CD4-positive, alpha-beta T cell treated with Interferon alpha-2 for 1 hour (primary cell): ENCODE measurements at places on chromosomes 4 and X.

- no peak for DNase-seq
Observed at GRCh38 chr4:112818594-112818965, 181.6 kb downstream of the LARP7 start.

DNA sequence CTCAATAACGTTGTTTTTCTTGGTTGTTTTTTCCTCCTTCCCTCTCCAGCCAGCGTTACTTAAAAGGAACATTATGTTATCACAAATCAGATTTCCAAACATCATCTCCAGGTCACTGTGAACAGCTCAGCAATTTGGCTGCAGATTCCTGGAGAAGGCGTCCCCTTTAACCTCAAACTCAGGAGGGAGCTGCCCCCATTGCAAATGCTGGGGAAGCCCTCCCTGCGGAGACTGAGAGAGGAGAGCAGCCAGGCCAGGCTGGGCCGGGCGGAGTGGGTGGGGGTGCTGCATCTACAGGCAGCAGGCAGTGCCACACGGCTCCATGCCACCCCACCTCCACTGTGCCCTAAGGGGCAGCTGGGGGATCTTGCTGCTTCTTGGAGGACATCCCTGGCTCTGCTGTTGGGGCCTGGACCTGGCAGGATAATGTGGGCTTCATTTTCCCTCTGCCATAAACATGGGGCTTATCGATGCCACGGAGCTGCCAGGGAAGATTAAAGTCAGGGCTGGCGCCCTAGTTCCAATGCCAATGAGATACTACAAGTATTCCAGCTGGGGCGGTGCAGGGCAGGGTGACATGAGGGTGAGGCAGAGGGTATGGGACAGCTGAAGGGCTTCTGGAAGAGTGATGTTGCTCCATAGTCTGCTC lies 148.8 kb downstream of the PJA1 start:
- no peak for DNase-seq

DNA sequence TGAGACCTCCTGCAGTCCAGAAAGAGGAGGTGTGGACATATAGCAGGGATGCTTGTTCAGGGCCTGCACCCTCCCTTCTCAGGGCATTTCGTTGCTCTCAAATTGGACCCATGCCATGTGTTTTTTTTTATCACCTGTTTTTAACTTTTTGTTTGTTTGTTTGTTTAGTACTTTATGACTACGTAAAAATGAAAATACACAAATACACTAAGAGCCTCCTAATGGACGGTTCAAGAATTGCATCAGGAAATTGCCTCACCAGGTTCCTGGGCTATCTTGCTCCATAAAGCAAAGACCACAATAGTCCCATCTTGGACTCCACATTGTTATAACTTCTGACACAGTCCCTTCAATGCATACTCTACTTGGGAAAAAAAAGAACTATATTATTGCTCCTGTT lies 1685.9 kb upstream of the TENM3 start:
- no peak for DNase-seq

DNA sequence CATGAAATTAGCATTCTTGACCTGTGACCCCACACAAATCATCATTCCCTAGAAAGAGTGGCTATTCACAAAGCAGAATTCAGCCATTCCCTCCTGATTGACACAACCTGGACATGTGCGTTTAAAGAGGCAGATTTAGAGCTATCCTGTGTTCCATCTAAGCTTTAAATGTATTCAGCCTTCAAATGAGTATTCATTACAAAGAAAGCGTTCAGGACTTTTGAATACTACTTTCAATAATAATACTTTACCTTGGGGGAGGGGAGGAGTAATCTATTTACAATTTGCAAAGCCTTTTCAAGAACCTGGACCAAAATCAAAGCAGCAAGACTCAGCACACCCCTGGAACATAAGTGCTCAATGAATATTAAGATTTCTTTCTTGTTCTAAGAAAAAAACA lies 22.5 kb upstream of the GPC4 start:
- DNase-seq: no peak

DNA sequence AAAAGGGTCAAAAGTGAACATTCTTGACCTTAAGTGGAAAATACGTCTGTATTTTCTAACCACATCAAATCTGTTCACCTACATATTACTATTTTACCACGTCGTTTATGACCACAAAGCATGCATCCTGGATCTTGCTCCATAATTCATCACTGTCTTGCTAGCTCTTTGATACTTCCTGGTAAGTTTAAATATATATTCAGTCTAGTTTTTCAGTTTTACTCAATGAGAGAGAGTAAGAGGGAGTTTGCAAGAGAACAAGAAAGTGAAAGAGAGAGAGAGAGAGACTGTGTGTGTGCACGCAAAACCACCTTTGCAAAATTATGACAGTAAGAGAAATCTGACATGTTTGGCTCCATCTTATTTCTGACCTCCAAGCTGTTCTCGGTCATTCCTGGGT lies 173.7 kb upstream of the GALNTL6 start:
- no peak for DNase-seq

GRCh38 chrX:38220024-38220414 lies 652 bp downstream of the SRPX start:
- no peak for DNase-seq

DNA sequence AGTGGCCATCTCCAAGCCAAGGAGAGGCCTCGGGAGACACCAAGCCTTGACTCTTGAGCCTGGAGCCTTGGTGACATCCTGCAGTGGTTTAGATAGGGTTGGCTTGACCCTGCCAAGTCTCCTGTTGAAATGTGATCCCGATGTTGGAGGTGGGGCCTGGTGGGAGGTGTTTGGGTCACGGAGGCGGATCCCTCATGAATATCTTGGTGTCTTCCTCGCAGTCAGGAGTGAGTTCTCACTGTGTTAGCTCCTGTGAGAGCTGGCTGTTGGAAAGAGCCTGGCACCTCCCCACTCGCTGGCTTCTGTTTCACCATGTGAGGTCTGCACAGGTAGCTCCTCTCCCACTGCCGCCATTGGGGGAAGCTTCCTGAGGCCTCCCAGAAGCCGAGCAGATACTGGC lies 38.8 kb downstream of the ADRA2C start:
- DNase-seq: no peak

DNA sequence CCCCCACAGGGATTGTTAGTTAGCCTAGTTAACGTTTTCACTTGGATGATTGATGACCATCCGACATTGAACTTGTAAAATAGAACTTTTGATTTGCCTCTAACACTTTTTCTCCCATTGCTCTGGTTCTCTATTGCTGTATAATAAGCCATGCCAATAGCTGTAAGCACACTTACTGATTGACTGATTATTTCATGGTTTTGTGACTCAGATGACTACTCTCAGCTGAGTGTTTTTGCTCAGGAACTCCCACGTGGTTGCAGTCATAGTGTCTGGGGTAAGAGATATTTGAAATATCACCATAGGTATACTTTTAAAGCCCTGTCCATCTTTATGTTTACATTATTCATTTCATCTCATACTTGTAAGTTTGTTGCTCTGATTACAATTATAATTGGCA lies 1285.5 kb downstream of the STIM2 start:
- no peak for DNase-seq

DNA sequence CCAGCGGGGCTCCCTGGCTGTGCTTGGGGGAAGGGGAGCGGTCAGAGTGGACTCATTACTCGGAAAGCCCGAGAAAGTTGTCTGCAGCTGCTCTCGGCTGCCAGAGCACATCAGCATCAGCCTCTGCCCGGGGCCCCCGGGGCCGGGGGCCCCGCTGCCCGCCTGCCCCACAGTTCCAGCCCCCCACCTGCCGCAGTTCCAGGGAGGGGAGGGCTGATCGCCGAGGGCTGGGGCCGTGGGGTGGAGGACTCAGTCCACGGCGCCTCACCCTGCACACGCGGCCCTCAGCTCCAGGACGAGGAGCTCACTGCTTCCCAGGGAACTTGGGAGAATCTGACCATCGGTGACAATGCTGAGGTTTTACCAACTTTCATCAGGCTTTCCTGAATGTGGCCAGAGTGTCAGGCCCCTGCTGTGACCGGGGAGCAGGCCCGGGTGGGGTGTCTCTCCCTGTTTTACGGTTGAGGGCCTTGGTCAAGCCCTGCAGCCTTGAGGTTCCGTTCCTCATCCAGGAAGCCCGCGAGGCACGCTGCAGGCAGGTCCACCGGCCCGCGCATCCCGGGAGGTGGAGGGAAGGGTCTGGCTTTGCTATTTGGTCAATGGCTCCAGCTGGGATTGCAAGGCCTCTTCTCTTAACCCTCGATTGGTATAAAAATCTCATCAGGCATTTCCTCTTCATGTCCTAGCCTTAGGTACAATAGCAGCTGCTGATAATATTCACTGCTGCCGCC lies 57.2 kb downstream of the CPZ start:
- DNase-seq: no peak

DNA sequence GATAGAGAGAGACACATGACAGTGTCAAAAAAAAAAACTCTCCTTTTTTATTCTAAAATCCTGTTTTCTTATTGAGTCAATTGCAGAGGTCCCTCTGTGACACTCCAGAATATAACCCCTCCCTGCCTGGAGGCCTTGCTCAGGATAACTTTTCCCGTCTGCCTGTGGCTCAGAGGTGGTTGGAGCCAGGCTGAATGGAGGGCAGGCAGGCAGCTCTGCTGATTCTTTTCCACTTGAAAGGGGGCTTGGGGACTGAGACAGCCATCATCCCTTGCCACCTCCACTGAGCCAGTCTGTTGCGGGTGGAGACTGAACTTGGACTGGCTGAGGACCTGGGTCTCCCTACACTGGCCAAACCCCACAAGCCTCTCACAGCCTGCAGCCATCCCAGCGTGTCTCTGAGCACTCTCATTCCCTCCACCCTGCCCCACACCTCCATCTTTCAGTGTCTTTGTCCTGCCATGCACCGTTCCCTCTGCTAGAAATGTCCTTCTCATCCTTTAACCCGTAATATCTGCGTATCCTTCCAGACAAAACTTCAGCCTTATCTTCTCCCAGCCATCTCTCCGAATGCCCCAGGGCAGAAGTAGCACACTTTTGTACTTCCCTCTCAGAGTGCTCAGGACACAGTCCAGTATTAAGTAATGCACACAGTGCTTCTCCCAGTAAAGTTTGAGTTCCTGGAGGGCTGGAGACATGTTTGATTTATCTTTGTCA lies 139.9 kb downstream of the CHIC2 start:
- no peak for DNase-seq

DNA sequence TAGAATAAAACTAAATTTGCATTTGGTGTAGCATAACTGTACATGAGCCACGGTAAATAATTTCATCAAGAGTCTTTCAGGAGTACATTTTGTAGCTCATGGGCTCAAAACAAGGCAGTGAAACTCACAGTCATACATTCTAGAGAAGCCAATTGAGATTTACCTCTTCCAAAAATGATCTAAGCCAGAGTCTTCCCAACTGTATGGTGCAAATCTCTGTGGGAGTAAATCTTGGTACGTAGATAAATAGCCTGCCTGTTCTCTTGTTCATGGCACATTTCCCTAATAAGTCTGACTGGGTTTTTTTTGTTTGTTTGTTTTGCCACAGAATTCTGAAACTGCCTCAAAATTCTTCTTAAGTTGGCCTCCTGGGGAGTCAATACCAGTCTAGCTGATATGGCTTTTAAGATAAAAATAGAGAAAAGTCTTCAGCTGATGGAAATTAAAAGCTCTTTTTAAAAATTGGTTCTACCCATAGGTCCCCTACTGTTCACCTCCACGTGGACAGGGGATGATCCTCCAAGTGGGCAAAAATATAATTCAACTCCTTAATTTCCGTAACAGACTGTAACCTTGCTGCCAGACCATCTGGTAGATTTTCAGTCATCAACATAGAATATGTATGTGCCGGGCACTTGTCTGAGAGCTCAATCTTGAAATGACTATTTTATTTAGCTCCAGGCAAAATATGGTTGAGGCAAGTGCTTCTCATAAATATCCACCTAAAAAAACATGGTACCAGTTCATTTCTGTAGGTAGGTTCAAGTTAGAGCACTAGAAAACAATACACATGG lies 365.4 kb downstream of the PDHA2 start:
- no peak for DNase-seq

DNA sequence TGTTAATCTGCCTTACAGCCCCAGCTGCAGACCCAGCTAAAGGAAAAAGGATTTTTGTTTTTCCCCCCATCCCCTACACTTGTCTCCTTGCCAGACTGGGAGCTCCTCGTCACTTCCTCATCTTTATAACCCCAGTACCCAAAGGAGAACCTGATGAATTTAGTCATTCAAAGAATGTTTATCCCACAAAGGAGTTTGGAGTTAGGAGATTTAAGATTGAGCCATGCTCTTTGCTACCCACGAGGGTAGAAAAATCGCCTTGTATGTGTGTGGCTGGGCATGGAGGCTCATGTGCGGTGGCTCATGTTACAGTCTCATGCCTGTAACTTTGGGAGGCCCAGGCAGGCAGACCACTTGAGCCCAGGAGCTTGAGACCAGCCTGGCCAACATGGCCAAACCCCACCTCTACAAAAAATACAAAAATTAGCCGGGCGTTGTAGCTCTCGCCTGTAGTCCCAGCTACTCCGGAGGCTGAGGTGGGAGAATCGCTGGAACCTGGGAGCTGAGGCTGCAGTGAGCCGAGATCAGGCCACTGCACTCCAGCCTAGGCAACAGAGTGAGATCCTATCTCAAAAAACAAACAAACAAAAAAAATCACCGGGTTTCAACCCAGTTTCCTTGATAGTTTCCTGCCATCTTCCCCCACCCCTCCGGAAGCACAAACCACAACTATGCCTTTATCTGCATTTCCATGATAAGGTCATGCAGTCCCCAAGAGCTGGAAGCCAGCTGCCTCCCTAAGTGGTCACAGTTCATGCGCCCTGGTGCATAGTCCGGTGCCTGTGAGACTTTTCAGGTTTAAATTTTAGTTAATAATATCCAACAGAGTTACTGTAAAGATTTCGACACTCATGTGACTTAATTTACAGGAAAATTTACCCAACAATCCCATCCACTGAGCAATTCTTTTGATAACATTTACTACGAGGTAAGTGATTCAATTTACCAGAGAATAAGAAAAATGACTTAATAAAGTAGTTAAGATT lies 1.5 kb downstream of the CFAP97 start:
- no peak for DNase-seq

DNA sequence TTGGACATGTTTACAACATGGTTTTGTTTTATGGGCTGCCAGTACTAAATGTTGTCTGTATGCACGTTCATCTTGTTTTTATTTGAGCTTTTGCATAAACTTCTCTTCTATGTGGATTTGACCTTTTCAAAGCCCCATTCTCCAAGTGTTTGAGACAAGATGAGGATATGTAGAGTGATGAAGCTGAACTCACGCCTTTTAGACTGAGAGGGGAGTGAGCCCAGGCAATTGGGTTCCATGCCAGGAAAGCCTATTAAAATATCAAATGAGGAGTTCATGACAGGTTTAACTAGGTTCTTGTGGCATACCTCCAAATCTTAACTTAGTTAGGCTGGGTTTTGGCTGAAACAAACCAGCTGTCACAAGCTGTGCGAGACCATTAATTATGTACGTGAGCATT lies 170.4 kb upstream of the LDB2 start:
- no peak for DNase-seq

GRCh38 chr4:107194005-107194404 lies 157.9 kb upstream of the DKK2 start:
- DNase-seq: no peak

DNA sequence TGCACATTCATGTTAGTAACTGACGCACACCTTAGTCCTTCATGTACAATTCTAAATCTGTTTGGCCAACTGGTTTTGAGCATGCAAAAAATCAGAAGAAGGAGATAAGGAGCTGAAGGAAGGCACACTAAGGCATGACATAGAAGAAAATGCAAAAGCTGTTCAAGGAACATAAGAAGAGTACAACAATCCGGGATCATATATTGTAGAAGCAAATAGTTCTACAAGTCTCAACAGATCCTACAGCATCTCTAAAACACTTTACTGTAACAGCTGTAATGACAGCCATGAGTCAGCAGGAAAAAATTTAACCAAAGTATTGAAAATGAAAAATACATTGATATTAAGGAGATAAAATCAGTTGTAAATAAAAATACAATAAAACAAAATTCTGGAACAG lies 57.7 kb downstream of the KLHL13 start:
- DNase-seq: no peak
